ENCODE measurements at places on chromosomes 1 and 21.
A peak's percentile ranks its signal among the peaks of the same experiment; 100 is the strongest.

DNA sequence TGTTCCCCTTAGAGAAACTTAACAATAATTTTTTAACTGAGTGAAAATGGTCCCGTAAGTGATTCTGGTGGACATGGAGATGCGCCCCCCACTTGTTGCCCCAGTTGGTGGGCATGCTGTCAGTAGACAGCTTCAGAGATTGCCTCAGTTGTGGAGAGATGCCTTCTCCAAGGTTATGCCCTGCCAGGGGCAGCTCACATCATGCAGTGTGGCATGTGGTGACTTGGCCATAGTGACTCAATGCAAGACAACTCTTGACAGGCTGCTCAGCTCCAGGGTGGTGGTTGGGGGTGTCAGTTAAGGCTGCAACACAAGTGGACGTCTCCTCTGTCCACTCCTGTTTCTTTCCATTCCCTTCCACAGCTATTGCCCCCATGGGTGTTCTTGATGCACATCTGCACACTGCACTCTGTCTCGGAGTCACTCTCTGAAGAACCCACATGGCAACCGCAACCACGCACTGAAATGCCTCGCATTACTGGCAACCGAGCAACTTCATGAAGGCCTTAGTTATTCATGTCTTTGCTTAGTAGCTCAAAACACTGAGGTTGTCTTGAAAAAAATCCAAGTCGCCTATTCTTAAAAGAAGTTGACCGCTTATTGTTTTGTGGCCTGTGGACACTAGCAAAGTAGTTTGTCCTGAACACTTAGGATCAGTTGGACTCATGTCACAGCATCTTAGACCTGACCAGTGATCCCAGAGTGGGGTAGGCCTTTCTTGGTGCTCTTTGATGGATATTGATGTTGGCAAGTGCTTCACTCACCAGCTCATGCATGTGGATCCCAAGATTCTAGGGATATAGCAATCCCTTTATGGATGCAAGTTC is 54.8 kb upstream of the USP1 start:
- DNase-seq: no peak

- no peak for DNase-seq
Measured at GRCh38 chr1:12709696-12710095, 6.2 kb upstream of the AADACL3 start.

DNA sequence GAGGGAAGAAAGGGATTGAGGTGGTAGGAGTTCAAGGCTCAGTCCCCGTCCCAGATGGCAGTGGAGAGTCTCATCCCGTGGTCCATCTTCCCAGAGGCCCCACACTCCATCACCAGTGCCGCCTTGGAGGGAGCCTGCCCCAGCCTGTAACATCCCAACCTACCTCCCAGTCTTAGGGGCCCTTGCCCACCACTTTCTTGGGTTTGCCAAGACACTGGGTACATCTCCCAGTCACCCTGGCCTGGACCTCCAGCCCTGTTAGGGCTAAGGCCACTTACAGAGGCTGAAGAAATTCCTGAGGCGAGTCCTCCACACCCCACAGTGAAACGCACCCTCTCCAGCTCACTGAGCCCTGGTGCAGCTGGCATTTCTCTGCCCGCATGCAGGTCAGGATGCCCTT is 3.3 kb downstream of the TMEM200B start:
- no peak for DNase-seq

DNA sequence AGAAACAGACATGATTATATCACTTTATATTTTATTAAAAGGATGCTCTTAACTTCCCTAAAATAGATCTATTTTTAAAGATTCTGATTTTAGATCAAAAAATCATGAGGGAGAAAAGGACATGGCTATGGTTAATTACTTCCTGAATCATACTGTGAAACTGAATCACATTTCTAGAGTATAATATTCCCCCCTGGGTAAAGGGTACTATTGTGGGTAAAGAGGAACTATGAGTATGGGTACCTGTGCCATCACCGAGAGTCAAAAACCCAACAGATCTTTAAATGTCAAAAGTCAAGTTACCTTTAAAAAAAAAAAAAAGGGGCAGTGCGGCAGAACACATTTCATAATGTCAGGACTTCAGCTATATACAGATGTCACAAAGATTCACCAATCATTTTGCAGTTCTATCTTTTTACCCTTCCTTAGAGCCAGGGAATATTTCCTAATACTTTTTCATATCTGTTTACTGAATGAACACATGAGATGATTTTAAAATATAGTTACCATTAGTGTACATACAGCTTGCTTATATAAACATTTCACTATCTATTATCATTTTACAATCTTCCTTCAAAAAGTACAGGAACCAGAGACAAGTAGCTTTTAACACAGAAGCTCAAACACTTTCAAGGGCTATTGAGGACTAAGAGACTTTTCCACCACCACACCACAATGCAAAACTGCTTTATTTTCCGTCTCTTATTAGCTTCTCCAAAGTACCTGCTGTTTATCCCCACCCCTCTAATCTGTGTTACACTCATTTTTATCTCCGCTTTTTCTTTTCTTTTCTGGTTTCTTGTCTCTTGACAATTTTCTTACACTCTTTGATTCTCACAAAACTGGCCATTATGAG is 45.0 kb downstream of the EVI5 start:
- DNase-seq: no peak

GRCh38 chr1:54273092-54273794 is 73.3 kb downstream of the MRPL37 start:
- peak; percentile 91 for DNase-seq

DNA sequence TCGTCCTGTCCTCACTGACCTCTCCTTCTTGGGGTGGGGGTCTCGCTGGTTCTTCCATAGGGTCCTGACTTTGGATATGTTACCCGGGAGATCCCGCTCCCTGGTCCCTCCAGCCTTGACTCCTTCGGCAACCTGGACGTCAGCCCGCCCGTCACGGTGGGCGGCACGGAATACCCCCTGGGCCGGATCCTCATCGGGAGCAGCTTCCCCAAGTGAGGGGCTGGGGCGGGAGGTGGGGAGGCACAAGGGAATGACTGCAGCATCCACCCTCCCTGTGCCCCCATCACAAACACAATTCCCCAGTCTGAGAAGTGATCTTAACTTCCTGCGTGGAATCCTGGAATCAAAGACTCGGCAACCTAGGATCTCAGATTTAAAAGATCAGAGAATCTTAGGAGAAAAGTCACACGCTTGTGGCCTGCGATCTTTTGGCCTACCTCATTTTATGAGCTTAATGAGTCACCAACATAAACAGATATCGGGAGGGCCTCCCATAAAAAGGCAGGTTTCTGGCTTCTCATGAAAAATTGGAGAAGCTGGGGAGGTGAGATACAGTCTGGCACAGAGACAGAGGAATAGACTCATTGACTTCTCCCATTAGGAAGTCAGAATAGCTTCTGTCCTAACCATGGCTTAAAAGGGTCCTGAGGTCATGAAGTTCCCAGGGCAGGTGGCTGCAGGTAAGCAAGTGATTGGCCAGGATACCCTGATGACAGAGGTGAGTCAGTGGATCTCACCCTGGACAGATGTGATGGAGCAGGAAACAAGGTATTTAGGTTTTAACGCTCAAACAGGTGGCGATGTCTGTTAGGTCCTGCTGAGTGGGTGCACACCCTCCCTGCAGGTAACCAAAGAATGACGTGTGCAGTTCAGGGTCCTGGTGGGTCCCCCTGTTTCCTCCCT is 15.9 kb upstream of the PADI3 start:
- DNase-seq: no peak

GRCh38 chr1:66371233-66372005 is 162.5 kb upstream of the SGIP1 start:
- no peak for DNase-seq

DNA sequence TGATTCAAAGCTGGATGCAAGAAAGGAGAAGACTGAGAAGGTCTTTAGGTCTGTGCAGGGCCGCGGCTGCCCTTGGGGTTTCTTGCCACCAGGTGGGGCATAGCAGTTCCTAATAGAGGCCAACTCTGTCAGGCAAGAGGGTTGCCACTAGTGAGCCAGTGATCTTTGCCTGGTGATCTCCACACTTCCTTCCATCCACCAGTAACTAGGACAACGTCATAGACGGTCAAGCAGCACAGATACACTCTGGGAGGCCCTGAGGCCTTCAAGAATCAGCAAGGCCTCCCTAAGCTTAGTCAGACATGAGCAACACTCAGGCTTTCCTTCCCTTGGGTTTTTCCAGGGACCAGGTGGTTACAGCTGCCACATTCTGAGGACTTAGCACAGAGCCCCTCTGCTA is 32.9 kb upstream of the ATP2B4 start:
- DNase-seq: no peak

- DNase-seq: no peak
Measured at GRCh38 chr1:66932291-66932690, 7.5 kb downstream of the MIER1 start.

DNA sequence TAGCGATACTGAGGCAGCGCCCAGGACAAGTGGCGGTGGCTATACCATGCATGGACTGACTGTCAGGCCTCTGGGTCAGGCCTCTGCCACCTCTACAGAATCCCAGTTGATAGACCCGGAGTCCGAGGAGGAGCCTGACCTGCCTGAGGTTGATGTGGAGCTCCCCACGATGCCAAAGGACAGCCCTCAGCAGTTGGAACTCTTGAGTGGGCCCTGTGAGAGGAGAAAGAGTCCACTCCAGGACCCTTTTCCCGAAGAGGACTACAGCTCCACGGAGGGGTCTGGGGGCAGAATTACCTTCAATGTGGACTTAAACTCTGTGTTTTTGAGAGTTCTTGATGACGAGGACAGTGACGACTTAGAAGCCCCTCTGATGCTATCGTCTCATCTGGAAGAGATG is 3.2 kb upstream of the IL10RB start:
- no peak for DNase-seq

- DNase-seq: no peak
Measured at GRCh38 chr1:87723193-87723592, 394.5 kb downstream of the LMO4 start.

DNA sequence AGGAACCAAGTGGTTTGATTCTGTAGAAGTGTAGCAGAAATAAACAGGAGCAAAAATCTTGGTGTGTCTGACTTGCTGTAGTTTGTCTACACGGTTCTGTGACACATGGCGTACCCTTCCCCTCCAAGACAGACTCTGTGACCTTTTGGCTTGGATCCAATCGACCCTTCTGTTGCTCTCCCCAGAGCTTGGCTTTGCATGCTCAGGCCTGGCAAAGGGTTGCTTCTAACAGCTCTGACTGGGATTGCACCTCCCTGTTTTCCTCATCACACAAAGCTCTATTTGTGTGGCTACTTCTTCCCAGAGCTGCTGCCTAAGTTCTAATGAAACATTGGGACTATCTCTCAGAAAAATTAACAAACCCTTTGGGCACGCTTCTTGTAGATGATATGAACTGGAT is 24.0 kb downstream of the NGF start:
- no peak for DNase-seq

GRCh38 chr1:217896490-217896889 is 265.3 kb downstream of the SPATA17 start:
- DNase-seq: no peak

- no peak for DNase-seq
Measured at GRCh38 chr1:20058531-20058930, 11.5 kb upstream of the PLA2G5 start.

DNA sequence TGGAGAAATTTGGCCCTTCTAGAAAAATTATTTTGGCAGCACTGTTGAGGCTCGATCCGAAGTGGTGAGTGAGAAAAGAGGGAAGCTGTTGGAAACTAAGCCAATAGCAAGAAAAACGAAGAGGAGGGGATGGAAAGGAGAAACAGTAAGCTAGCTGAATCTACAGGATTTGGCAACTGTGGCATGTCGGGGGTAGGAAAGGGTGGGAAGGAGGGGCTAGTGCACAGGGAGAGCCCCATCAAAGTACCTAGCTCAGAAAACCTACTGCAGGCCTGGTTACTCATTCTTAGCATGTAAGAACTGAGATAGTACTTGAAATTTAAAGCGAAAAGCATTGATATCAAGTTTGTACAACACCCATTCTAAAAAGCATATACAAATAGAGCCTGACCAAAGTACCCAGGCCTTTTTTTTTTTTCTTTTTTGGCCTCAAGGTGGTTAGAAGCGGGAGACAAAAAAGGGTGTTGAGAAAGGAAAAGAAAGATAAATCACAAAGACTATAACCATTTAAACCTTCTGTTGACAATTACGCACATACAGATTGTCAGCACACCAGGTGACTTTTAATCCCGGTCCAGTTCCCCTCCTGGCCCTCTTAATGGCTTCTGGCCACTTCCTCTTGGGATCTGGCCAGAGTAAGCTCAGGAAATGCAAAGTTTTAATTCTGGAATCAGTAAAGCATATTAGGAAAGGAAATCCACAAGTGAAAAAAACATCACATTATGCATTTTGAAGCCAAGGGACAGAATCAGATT is 50.4 kb downstream of the SLC16A1 start:
- DNase-seq: no peak

DNA sequence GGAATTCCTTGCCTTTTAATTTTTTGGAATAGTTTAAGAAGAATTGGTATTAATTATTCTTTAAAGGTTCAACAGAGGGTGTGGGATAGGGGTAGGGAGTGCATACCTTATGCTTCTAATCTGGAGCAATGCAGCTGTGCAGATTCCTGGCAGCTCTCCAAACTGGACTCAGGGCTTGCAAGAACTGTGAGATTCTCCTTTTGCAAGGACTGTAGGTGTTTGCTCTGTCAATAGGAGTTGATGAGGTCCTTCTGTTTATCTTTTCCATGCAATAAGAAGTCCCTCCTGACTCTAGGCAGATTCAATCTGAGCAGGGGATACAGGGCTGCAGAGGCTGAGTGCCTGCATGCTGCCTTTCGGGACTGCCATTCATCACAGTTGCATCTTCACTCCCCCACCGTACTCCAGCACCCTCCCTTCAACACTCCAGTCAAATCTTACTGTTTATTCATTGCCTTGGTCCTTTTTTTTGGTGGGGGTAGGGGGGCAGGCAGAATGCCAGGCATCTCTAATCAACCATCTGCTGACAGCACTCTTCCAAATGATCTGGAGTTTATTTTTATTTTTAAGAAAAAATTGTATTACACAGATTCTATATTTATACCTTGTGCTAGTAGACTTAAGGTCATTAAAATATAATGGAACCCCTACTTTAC is 122.3 kb downstream of the DISC1 start:
- DNase-seq: no peak

- DNase-seq: no peak
Measured at GRCh38 chr1:31579374-31579773, 3.1 kb downstream of the TINAGL1 start.

DNA sequence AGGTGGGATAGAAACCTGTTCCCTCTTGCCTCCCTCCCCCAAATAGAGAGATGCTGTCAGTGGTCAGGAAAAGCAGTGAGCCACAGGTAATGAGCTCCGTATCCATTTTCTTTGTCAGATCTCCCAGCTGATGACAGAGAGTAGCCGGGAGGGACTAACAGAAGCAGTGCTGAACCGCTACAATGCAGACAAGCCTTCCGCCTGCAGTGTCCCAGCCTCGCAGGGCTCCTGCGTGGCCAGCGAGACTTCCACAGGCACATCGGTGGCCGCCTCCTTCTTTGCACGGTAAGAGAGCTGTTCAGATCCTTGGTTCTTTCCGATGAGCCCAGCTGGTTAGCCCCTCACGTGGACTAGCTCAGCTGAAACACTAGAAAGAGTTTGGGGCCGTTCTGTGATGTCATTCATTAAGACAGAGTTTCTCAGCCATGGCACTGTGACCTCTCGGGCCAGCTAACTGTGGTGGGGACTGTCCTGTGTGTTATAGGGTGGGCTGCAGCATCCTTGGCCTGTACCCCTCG is 264.7 kb downstream of the KIF26B start:
- DNase-seq: no peak

- DNase-seq: no peak
Measured at GRCh38 chr1:168835176-168835575, 106.2 kb upstream of the DPT start.

- no peak for DNase-seq
Measured at GRCh38 chr21:45335151-45335760, 47.6 kb upstream of the POFUT2 start.

GRCh38 chr21:39116761-39117439 is 66.4 kb downstream of the PSMG1 start:
- no peak for DNase-seq

GRCh38 chr1:33709783-33710718 is 153.8 kb upstream of the HMGB4 start:
- DNase-seq: no peak

Measured in NCI-H2081 (cell line).